Suprapubic skin (tissue), 4 donors: ENCODE measurements at places on chromosomes 3 and 15. TPM values are rescaled to one million over a fixed set of nuclear protein-coding genes. Genes with fewer than 3 reads are reported as not detected.
A peak's percentile ranks its signal among the peaks of the same experiment; 100 is the strongest.

The USP13 gene
- 2.3 TPM for total RNA-seq

The SLC28A2 gene
- total RNA-seq = not detected

The TNFSF10 gene
- 63.1 TPM for total RNA-seq

The TMOD2 gene
- 7.8 TPM for total RNA-seq

DNA sequence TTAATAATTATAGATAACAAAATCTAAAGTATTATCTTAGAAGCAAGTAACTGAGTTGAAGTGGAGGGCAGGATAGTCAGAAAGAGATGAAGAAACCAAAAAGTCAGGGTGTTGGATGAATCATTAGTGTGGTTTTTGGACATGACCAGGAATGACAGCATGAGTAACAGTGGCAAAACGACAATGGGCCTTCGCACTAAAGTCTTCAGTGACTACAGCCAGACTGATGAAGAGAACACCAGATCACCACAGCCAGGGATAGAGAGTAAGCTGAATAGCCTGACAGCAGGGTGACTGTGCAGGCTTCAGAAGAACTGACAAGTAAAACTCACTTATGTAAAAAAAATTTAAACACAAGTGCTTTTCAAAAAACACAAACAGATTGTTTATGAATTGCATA, 96.0 kb upstream of the MELTF start:
- H3K27me3 ChIP-seq = no peaks in the 10 kb centered on the region
- no peak overlapping the region for H3K27ac ChIP-seq
- no peak for DNase-seq
- peaks cover 35% of the 10 kb centered on the region for H3K36me3 ChIP-seq
- H3K4me3 ChIP-seq = no peak overlapping the region
- H3K4me1 ChIP-seq = no peaks in the 10 kb centered on the region

GRCh38 chr3:129119365-129120100, 2.1 kb downstream of the RAB43 start:
- H3K27ac ChIP-seq = peak overlapping the region; percentile 95
- no peaks in the 10 kb centered on the region for H3K36me3 ChIP-seq
- peaks cover 33% of the 10 kb centered on the region for H3K4me1 ChIP-seq
- DNase-seq = no peak
- H3K27me3 ChIP-seq = no peaks in the 10 kb centered on the region
- H3K4me3 ChIP-seq = peak overlapping the region; percentile 85

DNA sequence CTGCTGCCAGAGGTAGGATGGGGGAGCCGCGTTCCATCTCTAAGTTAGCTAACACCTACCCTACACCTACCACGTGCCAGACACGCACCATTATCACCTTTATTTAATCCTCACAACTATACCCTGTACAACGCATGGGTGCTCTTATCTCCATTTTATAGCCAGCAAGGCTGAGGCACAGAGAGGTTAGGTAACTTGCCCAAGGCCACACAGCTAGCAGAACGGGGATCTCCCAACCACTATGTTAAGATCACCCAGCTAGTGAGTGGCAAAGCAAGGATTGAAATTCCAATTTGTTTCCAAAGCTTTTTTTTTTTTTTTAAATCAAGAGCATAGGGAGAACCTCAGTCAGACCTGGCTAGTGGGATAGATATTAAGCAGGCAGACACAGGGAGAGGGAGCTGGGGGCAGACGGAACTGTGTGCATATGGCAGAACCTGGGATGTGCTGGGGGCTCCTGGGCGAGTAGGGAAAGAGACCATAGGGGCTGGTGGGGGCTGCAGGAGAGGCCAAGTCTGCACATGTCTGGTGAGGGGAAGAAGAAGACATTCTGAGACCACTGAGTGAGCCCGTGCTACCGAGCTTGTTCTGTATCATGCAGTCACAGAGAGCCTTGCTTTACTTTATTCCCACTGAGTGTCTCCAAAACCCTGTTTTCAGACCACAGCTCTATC, 196.3 kb upstream of the TPM1 start:
- H3K27ac ChIP-seq = no peak overlapping the region
- no peaks in the 10 kb centered on the region for H3K27me3 ChIP-seq
- DNase-seq = no peak
- H3K4me3 ChIP-seq = no peak overlapping the region
- peaks cover 5% of the 10 kb centered on the region for H3K36me3 ChIP-seq

GRCh38 chr3:136567599-136568188, 184.5 kb downstream of the STAG1 start:
- no peaks in the 10 kb centered on the region for H3K27me3 ChIP-seq
- H3K4me1 ChIP-seq = no peaks in the 10 kb centered on the region
- no peak for DNase-seq

DNA sequence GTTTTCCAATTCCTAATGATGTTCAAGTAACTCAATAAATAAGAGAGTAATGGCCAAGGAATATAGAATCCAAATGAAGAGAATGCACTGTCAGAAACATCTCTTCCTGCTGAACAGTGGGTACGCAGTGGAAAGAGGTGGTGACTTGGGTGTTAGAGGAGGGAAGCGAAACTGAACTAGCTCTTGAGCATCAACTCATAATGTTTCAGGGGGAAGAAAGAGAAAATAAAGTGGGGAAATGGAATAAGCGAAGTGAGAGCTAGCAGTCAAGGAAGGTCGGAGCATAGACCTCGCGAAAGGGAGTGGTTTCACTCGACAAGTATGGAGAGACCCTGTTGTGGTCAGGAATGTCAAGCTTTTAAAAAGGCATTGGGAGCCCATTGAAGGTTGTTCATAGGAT, 309.5 kb downstream of the GAP43 start:
- no peak overlapping the region for H3K27ac ChIP-seq
- DNase-seq = no peak

DNA sequence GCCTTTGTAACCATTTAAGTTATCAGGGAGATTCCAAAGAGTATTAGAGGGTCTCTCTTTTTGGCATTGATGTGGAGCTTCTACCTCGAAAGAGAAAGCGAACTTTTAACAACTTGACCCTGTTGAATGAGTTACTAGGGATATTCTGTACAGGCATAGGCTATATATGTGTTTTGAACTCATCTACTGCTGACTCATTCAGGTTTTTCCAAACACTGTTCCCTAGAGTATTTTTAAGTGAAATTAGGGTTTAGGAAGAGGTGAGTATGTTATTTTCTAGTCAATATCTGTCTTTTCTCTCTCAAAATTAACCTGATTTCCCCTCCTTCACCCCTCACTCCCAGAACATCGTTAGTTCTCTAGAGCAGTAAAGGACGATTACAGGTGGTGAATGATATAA, 228.1 kb upstream of the C2CD4B start:
- no peak overlapping the region for H3K27ac ChIP-seq
- no peaks in the 10 kb centered on the region for H3K27me3 ChIP-seq
- H3K36me3 ChIP-seq = no peaks in the 10 kb centered on the region

DNA sequence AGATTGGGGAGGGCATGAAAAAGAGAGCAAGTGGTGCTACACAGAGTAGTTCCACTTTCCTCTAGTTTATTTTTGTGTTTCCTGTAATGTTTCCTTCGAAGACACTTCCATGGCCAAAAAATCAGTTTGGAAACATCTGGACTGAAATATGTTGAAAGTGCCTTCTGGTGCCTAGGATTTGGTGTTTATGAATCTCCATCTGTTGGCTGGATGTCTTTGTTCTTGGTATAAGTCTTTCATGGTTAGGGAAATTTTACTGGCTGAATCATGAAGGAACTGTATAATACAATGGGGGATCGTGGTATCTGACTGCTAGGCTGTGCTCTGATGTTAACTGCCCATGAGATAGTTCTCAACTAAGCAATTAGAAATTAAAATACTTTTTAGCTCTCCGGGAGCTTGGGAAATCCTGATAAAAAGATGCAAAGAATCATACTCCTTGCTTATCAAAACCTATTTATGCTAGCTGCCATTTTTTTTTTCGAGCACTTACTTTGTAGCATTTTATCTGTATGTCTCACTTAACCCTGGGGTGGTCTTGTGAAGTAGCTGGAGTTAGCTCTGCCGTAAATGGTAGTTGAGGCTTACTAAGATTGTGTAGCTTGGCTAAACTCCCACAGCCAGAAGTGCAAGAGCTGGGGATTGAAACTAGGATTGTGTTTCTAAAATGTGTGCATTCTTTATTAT, 21.9 kb downstream of the AKAP13 start:
- H3K27ac ChIP-seq = no peak overlapping the region
- H3K27me3 ChIP-seq = no peaks in the 10 kb centered on the region
- H3K4me3 ChIP-seq = no peak overlapping the region
- H3K4me1 ChIP-seq = peaks cover 60% of the 10 kb centered on the region
- no peaks in the 10 kb centered on the region for H3K36me3 ChIP-seq

DNA sequence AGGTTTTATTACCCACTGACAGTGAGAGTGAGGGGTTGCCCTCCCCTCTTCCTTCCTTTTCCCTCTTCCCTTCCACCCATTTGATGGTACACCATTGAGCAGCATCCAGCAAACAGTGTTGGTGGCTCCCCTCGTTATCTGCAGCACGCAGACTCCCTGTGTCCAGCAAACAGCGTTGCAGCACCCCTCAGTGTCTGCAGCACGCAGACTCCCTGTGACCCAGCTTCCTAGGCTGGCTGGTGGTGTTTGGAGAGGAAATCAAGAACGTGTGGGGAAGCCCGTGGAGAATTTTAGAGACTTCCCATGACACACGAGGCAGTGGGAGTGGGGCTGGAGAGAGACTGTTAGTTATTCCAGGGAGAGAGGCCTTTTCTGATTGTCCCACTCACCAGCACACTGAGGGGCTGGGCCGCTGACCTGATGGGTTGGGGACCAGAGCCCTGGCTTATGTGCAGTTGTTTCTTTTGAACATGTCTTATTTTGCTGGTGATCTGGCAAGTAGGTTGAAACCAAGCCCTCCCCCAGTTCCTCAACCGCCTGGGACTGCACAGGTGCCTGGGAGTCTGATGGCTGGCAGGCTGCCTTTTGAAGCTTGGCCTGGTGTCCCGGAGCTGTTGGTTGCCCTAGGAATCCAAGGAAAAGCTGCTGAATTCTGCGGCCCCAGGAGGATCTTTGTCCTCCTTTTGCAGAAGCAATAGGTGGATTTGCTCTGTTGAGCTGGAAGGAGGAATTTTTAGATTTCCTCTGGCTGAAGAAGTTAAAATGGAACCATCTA, 19.0 kb downstream of the APBA2 start:
- H3K4me3 ChIP-seq = no peak overlapping the region
- H3K4me1 ChIP-seq = no peaks in the 10 kb centered on the region
- no peaks in the 10 kb centered on the region for H3K27me3 ChIP-seq
- H3K27ac ChIP-seq = no peak overlapping the region
- no peaks in the 10 kb centered on the region for H3K36me3 ChIP-seq

- H3K36me3 ChIP-seq = no peaks in the 10 kb centered on the region
- DNase-seq = no peak
- H3K27me3 ChIP-seq = peaks cover 63% of the 10 kb centered on the region
- peaks cover 35% of the 10 kb centered on the region for H3K4me1 ChIP-seq
- H3K27ac ChIP-seq = no peak overlapping the region
- peak overlapping the region; percentile 43 for H3K4me3 ChIP-seq
Measured at GRCh38 chr15:36886701-36887100, 213.6 kb downstream of the MEIS2 start.

DNA sequence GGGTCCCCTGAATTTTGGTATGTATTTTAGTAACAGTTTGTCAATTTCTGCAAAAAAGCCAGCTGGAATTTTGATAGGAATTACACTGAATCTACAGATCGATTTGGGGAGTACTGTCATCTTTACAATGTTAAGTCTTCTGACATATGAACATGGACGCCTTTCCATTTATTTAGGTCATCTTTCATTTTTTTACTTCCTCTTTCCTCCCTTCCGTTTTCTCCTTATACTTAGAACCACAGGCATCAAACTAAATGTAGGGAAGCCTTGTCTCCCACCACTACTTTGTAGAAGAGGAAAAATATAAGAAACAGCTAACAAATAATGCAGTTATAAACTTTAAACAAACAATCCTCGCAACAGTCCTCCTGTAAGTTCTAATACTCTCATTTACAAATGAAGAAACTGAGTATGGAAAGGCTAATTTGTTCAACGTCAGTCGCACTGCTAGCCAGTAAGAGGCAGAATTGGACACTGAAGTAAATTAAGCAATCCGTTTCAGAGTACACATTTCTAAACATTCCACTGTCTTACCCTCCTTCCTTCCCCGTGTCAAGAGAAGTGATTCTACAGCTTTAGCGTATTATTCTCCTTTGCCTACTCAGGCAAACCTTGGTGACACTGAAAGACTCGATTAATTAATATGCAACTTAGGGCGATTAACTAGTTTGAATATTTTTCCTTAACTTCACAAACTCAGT, 25.6 kb downstream of the RHOA start:
- H3K36me3 ChIP-seq = no peaks in the 10 kb centered on the region
- peaks cover 49% of the 10 kb centered on the region for H3K4me1 ChIP-seq
- H3K4me3 ChIP-seq = no peak overlapping the region
- no peak for DNase-seq

DNA sequence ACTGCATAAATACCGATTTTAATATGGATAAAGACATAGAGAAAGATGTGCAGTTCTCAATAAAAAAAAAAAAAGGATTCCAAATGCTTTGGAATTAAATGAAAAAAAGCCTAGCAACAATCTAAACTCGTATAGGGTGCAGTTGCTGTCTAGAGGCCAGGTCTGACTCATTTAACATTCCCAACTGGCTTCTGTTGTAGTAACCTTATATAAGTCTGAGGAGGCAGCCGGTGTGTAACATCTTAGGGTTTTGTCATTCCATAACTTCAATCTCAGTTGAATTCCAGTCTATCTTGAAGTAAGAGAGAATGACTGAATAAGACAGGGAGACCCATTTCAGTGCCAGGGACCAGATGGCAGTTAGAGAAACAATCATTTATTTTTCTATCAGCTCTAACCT, 6.5 kb downstream of the PDCD10 start:
- H3K4me3 ChIP-seq = no peak overlapping the region
- no peak overlapping the region for H3K27ac ChIP-seq
- peaks cover 39% of the 10 kb centered on the region for H3K4me1 ChIP-seq
- no peaks in the 10 kb centered on the region for H3K36me3 ChIP-seq

GRCh38 chr3:137987723-137988122, 22.2 kb upstream of the CLDN18 start:
- no peak overlapping the region for H3K4me3 ChIP-seq
- H3K27me3 ChIP-seq = no peaks in the 10 kb centered on the region
- H3K36me3 ChIP-seq = no peaks in the 10 kb centered on the region

- no peaks in the 10 kb centered on the region for H3K36me3 ChIP-seq
- H3K27ac ChIP-seq = no peak overlapping the region
- no peak for DNase-seq
- no peak overlapping the region for H3K4me3 ChIP-seq
- no peaks in the 10 kb centered on the region for H3K27me3 ChIP-seq
Measured at GRCh38 chr15:41122849-41123248, 6.8 kb upstream of the INO80 start.

GRCh38 chr3:9911863-9912262, 5.0 kb upstream of the IL17RC start:
- H3K27ac ChIP-seq = no peak overlapping the region
- no peak overlapping the region for H3K4me3 ChIP-seq
- no peak for DNase-seq
- H3K36me3 ChIP-seq = peaks cover 33% of the 10 kb centered on the region
